Activated T-helper 1 cell treated with anti-CD3 and anti-CD28 coated beads, Interleukin-2, amount 50 U/mL, for 16 hours (primary cell): ENCODE measurements at places on chromosomes 3 and 15.

- no peak for DNase-seq
Measured at GRCh38 chr15:77454265-77454664, 33.6 kb downstream of the HMG20A start.

DNA sequence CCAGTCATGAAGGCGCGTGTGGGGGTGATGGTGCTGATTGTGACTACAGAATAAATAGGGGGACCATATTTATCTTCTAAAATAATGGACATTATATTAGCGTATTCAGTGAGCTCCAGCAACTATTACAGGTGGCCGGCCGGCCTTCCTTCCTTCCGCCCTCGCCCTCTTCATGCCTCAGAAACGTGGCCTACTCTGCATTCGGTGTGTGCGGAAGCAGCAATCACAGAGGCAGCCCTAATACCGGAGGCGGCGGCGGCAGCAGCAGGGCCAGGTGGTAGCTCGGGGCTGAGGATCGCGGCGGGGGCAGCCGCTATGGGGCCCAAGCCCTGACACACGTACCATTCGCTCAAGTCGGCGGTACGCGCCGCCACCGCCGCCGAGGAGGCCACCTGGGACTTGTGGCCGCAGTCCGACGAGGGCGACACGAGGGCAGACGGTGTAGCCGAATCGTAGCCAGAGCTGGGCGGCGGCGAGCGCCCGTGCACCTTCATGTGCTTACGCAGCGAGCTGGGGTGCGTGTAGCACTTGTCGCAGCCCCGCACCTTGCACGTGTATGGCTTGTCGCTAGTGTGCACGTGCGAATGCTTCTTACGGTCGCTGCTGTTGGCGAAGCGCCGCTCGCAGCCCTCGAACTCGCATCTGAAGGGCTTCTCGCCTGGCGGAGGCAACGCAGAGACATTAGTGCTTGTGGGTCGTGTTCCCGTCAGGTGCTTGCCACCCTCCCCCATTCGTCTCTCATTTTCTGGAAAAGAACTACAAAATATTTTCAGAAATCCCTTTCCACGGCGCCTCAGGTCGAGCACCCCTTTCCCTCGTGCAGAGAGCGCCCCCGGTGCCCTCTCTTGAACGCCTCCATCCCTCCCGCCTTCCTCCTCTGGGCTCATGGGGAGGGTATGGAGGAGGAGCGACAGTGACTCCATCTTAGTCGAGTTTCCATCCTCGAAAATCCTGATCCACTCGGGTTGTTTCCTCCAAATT lies 15.5 kb downstream of the ZIC4 start:
- DNase-seq, result no peak

- DNase-seq, result no peak
Measured at GRCh38 chr3:138479438-138479863, 45.0 kb downstream of the ESYT3 start.

DNA sequence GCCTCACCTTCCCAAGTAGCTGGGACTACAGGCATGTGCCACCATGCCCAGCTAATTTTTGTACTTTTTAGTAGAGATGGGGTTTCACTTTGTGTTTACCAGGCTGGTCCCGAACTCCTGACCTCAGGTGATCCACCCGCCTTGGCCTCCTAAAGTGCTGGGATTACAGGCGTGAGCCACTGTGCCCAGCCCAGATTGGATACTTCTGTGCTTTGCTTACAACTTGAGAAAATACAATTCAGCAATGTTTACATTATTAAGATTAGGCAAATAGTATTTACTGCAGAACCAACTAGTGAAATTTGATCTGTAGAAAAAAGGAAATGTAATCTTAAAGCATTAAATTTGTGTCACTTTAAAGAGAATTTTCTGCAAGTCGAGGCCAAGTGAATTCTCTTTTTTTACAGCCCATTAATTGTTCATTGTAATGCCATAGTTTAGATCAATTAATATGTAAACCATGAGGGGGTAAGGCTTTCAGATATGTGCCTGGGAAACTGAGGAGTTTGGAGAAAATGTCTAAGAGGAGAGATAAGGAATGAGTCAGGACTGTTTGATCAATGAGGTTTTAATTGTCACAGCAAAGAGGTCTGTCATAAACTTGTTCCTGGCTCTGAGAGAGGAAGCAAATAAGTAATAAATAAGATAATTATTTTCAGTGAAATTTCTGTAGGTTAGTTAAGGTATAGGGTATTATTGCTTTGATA lies 15.3 kb downstream of the PYDC2 start:
- DNase-seq, result no peak

DNA sequence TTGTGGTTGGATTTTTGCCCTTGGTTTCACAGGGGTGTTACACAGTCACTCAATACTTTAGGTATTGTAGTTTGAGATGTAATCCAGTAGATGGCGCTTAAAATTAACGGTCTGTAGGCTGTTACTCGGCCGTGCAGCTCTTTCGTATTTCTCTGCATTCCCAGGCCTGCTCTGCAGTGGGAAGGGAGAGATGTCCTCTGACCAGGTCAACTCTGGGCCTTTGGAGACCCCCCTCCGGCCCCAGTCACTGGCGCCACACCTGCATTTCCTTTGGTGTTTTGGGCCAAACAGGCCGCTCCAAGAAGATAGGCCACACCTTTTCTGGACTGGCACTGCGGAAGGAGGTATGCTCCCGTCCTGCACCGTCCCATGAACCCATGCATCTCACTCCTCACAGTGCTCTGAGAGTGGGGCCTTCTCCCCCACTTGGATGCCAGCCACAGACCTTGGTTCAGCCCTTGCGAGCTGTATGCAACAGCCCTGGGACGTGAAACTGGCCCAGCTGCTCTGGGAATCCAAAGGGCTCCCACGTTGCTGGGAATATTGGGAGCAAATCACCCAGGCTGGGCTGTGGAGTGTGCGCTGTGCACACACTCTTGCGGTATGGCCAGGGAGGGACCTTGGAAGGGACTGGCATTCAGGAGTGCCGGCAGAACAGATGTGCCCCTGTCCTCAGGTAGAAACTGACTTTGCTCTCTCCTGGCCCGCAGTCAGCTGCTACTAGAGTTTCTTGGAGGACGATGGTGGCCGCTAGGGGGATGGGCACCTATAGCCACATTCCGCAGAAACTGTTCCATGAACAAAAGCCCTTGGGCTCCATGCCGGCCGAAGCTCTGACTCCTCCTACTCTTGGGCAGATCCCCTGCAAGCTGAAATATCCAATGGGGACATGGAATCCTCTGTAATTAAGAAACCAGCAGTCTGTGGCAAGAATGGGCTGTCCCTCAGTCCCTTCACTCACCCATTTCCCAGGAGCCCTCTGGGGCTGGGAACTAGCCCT lies 410.5 kb upstream of the CADM2 start:
- DNase-seq, result no peak

GRCh38 chr3:64518496-64518895 lies 169.3 kb downstream of the ADAMTS9 start:
- DNase-seq, result no peak

DNA sequence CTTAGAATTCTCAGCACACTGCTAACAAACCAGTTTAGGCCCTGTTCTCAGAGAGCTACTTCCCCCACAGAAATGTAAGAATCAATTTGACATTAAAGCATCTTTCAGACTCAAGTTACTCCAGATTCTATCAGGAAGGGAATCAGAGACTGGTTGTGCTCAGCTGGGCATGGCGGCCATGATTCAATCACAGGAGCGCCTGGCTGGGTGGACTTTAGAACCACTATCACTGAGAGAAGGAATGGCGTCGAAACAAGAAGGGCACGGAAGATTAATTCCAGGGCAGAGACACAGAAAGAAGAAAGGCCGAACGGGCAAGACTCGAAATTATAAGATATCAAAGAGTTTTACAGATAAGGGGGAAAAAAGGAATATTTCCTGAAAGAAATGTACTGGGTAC lies 6.2 kb downstream of the TNIK start:
- DNase-seq, result no peak

- no peak for DNase-seq
Measured at GRCh38 chr15:98893401-98893800, 114.2 kb downstream of the PGPEP1L start.

DNA sequence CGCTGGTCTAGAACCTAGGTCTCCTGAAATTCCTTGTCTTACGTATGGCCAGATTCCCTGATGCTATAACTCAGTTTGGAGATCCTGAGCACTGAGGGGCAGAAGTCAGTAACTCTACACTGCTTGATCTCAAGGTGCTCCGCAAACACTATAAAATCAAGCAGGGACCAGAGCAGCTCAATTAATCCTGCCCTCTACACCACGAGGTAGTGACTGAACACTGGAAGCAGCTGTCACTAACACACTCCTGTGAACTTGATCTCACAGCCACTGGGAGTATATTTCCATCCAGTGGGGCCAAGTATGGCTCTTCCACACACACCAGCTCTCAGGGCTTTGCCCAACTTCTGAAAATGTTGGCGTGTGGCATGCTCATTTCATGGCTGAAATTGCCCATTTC lies 51.0 kb downstream of the EDEM1 start:
- no peak for DNase-seq

GRCh38 chr15:77024273-77025082 lies 29.6 kb downstream of the PSTPIP1 start:
- peak; percentile 36 for DNase-seq

GRCh38 chr3:48394391-48394790 lies 22.4 kb downstream of the FBXW12 start:
- no peak for DNase-seq

DNA sequence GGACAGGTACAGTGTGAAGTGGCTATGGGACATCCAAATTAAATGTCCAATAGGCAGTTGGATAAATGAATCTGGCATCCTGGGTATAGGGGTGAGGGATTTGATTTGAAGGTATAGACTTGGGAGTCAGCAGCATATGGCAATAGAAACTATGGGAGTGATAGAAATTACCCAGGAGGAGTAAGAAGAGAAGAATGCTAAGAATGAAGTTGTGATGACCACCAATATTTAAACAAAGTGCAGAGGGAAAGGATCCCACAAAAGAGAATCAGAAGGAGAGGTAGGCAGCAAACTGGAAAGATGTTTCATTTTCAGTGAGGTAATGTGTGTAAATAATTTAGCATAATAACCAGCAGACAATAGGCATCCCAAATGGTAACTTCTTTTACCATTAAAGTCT lies 13.8 kb upstream of the MSL2 start:
- no peak for DNase-seq
